ENCODE measurements at places on chromosomes 12 and 14.

GRCh38 chr12:105322070-105322469 is 8.4 kb upstream of the C12orf75 start:
- no peak for DNase-seq

DNA sequence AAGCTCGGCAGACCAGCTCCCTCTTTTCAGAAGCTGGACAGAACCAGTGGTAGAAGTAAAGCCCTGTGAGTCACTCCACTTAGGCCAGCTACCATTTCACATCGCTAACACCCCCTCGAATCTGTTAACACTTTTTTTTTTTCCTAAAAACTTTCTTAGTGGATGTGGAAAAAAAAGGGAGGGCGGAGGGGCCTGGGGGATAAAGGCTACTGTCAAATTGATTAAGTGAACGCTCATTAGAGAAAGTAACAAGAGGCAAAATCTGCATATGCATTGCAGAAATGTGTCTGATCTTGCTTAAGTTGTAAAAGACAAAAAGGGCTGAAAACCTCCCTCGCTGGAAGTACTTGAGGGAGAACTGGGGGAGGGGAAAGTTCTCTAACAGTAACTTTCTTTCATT is 86.6 kb upstream of the OTX2 start:
- no peak for DNase-seq

- DNase-seq = no peak
Observed at GRCh38 chr12:5460817-5461216, 28.9 kb downstream of the NTF3 start.

GRCh38 chr12:92134638-92135274 is 10.9 kb downstream of the BTG1 start:
- DNase-seq = no peak

- no peak for DNase-seq
Observed at GRCh38 chr12:111322336-111323250, 46.3 kb downstream of the PHETA1 start.

DNA sequence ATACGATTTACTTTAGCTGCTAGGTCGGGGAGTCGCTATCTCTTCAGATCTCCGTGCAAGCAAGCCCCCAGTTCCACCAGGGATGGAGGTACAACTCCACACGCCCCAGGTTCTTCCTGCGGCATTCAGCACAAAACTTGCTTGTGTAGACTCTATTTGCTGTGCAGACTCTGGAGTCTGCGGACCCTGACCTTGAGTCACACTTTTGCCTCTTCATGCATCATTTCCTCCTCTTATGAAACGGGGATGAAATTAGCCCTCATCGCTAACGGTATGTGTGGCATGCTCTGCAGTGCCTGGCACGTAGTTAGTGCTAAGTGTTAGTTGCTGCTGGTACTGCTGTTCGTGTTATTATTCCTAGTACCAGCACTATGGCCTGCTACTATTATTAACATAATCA is 84.4 kb downstream of the TMEM132D start:
- DNase-seq = no peak

DNA sequence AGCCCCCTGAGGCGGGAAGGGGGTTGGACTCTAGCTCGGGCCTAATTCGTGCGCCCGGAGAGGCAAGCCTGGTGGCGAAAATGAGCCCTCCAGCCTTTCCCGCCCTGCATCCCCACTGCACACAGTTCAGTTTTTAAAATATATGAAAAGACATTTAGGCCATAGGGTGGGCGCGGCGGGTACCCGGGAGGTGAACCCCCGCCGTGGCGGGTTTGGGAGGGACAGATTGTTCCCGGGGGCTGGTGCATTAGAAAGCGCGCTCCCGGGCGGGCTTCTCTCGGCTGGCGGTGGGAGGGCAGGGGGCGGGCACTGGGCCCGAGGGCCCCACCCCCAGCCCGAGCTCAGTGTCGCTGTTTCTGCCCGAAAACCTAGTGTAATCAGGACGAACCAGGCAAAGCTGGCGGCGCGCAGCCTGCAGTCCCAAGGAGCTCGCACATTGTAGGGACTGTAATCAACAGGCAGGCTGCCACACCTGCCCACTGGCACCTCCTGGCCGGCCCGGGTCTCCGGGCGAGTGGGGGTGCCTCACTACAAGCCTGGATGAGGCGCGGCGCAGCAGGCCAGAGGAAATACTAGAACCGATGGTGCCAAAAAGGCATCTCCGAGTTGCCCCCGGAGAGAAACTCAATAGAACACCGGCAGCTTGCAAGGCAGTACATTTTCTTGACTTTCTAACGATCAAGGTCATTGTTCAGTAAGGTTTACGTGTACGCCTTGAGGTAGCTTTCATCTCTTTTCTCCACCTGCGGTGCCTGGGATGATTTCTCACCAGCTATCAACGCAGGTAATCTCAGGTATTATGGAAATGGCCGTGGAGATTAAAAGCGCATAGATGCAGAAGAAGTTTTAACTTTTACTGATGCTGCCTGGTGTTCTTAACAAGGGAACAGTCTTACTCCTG is 764 bp upstream of the SPTB start:
- DNase-seq = peak; percentile 93

DNA sequence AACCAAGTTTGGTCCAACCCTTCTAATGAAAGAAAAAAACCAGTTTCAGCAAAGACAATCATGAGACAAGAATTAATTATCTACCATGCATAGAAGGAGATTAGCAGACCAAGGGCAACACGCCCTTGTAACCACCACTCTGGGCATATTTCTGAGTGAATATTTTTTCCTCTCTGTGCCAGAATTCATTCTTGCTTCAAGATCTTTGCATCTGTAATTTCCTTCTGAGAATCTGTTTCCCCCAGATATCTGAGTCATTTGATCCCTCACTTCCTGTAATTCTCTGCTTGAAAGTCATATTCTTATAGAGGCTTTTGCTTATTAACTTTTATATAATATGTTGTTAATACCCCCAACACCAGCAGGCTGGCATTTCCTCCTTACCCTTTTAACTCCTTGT is 243.7 kb downstream of the SLC16A7 start:
- DNase-seq = peak; percentile 76

GRCh38 chr12:124477107-124477915 is 90.1 kb downstream of the NCOR2 start:
- DNase-seq = no peak

All from hematopoietic multipotent progenitor cell treated with erythropoietin and hydrocortisone succinate and interleukin-3 and kit ligand, for 8 days (in vitro differentiated cells).